ENCODE measurements at places on chromosomes 2 and 18.

DNA sequence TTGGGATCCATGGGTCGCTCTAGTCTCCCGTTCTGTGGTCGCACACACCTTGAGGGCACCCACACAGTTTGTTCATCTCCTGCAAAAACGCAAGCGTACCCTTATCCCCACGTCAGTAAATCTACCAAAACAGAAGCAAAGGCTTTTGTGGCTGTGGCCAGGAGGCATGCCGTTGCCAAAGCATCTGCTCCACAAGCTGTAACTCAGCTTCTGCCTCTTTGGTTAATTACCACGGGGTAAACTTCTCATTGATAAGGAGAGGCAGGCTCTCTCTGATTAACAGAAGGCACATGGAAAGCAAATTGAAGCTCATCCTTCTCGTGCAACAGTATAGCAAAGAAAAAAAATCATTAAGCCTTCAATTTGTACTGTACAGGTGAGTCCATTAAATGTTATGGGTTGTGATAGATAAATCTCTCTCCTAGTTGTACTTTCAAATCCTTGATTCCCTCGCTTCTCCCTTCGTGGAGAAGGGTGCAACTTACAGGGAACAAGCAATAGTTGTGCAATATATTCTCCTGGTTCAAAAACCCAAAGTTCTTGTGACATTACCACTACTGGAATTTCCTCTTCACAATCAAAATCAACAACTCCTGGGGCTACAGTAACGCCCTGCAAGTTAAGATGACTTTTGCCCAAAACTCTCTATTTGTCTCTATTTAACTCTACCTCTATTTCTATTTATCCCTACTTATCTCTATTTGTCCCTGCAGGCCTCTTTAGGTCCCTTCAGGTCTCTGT lies 10.3 kb downstream of the PECR start:
- H3K36me3 ChIP-seq, result peaks cover 14% of the 10 kb centered on the region
- H3K4me1 ChIP-seq, result no peaks in the 10 kb centered on the region
- H3K27me3 ChIP-seq, result no peaks in the 10 kb centered on the region

DNA sequence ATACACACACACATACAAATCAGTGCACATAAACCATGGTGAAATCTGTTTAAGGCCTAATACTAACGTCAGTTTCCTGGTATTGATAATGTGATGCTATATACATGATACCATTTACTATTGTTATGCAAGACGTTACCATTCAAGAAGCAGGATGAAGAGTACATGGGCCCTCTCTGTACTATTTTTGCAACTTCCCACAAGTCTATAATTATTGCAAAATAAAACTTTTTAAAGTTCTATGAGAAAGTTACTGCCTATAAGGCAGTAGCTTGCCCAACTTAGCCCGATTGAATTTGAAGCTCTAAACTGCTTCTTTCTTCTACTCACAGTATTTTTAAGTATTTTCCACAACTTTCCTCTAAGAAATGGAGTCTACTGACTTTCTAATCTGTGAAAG lies 74.0 kb downstream of the BCL2 start:
- H3K27ac ChIP-seq, result peak overlapping the region; percentile 38
- H3K4me1 ChIP-seq, result peaks cover 13% of the 10 kb centered on the region
- no peaks in the 10 kb centered on the region for H3K27me3 ChIP-seq
- H3K4me3 ChIP-seq, result no peak overlapping the region

DNA sequence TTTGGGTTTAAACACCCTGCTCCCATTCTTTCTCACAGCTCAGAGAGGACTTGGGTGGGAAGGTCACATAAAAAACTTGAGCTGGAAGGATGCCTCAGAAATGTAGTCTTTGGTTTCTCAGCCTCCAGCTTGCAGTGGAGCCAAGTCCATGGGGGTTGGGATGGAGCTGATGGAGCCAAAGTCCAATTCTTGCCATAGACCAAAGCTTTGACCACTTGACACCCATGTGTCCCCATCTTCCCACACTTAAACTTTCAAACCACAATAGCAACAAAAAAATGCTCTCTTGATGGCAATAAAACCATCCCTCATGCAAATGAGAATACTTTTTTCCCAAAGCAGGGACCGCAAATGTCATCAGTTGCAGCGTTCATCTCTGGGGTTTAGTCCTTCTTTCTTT lies 14.7 kb upstream of the DAW1 start:
- no peaks in the 10 kb centered on the region for H3K4me1 ChIP-seq
- peaks cover 23% of the 10 kb centered on the region for H3K27me3 ChIP-seq
- no peak for DNase-seq
- no peaks in the 10 kb centered on the region for H3K36me3 ChIP-seq

GRCh38 chr2:192150166-192150565 lies 44.6 kb downstream of the TMEFF2 start:
- peaks cover 31% of the 10 kb centered on the region for H3K4me1 ChIP-seq
- H3K27ac ChIP-seq, result no peak overlapping the region
- no peaks in the 10 kb centered on the region for H3K36me3 ChIP-seq
- H3K27me3 ChIP-seq, result no peaks in the 10 kb centered on the region
- no peak for DNase-seq

DNA sequence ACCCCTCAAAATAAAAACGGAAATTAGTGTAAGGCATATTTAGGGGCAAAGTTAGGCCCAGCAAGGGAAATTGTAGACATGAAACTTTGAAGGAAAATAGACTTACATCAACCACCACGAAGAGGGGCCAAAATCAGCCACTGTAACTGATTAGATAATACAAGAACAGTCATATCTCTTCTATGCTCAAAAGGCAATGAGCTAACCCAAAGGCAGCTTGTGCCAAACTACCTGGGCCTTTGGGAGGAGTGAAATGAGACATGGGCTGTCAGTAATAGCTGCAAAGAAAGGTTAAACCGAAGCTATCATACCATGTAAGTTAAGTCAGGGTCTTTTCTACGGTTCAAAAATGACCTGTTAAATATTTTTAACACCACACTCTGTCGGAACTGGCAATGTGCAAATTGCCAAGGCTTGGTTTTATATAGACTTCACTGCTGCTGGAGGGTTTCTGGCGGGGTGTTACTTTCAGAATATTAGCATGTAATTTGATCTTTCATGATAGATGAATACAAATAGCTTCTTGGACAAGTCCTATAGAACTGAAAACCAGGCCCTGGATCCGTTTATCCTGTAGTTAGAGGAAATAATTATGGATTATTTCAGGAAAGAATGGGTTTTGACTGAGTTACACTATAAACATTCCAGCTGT lies 69.6 kb downstream of the ACVR1 start:
- no peak for DNase-seq
- H3K27ac ChIP-seq, result peak overlapping the region; percentile 1
- no peaks in the 10 kb centered on the region for H3K36me3 ChIP-seq
- no peaks in the 10 kb centered on the region for H3K27me3 ChIP-seq
- peaks cover 69% of the 10 kb centered on the region for H3K4me1 ChIP-seq
- no peak overlapping the region for H3K4me3 ChIP-seq

DNA sequence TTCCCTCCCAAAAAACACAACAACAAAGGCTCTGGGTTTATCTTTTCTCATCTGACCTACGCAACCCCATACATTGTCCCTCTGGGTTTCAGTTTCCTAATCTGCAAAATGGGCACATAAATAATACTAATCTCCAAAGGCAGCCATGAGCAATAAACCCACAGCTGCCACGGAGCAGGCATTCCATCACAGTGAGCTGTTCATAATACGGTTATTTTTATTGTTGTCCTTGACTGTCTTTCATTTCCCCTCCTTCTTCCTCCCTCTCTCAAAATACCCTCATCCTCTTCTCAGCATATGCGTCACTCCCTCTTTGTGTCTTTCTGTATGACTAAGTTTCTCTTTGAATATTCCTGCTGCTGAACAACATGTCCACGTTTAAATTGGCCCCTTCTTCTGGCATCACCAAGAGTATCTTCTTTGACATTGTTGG lies 129.8 kb upstream of the CAB39 start:
- H3K27me3 ChIP-seq, result peaks cover 25% of the 10 kb centered on the region
- H3K4me3 ChIP-seq, result no peak overlapping the region
- H3K36me3 ChIP-seq, result no peaks in the 10 kb centered on the region
- H3K27ac ChIP-seq, result no peak overlapping the region
- no peaks in the 10 kb centered on the region for H3K4me1 ChIP-seq

GRCh38 chr2:235549735-235550377 lies 56.0 kb downstream of the AGAP1 start:
- H3K27ac ChIP-seq, result no peak overlapping the region
- H3K4me3 ChIP-seq, result no peak overlapping the region
- no peak for DNase-seq
- peaks cover 45% of the 10 kb centered on the region for H3K4me1 ChIP-seq

GRCh38 chr2:168424112-168424951 lies 31.7 kb upstream of the CERS6 start:
- H3K27me3 ChIP-seq, result no peaks in the 10 kb centered on the region
- no peaks in the 10 kb centered on the region for H3K36me3 ChIP-seq
- H3K4me3 ChIP-seq, result no peak overlapping the region
- no peak overlapping the region for H3K27ac ChIP-seq

GRCh38 chr2:212451786-212452231 lies 86.8 kb downstream of the ERBB4 start:
- peaks cover 8% of the 10 kb centered on the region for H3K4me1 ChIP-seq
- H3K27ac ChIP-seq, result no peak overlapping the region
- no peak overlapping the region for H3K4me3 ChIP-seq
- no peak for DNase-seq
- no peaks in the 10 kb centered on the region for H3K36me3 ChIP-seq

DNA sequence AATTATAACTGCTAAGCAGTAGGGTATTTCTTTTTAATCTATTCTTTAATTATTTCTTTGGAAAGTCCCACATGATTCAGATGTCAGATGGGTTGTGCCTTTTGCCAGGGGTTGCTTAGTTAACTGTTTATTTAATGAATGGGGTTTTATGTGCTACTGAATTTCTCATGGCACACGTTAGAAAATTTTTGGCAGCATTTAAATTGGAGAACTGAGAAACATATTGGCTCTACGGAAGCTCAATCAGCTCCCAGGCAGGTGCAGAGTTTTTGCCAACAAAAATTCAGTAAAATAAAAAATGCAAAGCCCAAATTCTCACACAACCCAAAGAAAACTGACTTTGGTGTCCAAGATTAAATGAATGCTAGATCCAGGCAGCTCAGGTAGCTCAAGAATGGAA lies 467.2 kb downstream of the NRXN1 start:
- H3K4me1 ChIP-seq, result no peaks in the 10 kb centered on the region
- no peaks in the 10 kb centered on the region for H3K36me3 ChIP-seq
- DNase-seq, result no peak
- no peak overlapping the region for H3K4me3 ChIP-seq
- no peak overlapping the region for H3K27ac ChIP-seq

- H3K27ac ChIP-seq, result no peak overlapping the region
- peak overlapping the region; percentile 53 for H3K4me3 ChIP-seq
- peaks cover 97% of the 10 kb centered on the region for H3K27me3 ChIP-seq
- H3K36me3 ChIP-seq, result no peaks in the 10 kb centered on the region
Measured at GRCh38 chr18:57437402-57437765, 2.2 kb downstream of the ONECUT2 start.

DNA sequence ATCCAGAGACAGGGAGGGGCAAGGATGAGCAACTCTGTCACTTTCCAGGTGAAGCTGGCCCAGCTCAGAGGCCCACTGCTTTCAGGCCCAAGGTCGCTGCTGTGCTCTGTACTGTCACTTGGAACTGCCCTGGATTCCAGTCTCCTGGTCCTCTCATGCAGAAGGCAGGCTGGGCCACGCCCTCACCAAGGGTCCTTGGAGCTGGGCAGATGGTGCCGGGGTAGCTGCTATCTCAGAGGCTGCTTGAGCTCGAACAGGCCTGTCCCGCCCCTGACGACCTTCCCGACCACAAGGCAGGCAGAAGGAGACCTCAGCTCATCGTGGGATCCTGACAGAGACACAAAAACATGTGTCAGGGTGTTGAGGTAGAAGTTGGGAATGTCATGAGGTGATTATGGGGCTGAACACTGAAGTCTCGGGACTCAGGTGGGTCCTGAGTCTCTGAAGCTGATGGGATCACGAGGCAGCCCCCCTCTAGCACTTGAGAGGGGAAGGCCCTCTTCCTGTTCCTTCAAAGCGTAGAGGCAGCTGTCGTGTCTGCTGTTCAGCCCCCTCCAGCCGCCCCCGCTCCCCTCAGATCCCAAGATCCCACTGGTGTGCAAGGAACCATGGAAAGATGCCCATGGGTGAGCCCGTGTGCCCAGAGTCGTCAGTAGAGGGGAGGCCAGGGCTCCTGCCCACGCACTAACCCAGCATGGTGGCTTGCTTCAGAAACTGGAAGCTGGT lies 78.3 kb downstream of the POLR1A start:
- no peak overlapping the region for H3K4me3 ChIP-seq
- peaks cover 55% of the 10 kb centered on the region for H3K36me3 ChIP-seq
- peaks cover 37% of the 10 kb centered on the region for H3K4me1 ChIP-seq
- peak overlapping the region; percentile 86 for H3K27ac ChIP-seq
- no peak for DNase-seq

GRCh38 chr2:232662486-232663260 lies 29.3 kb downstream of the EFHD1 start:
- H3K36me3 ChIP-seq, result no peaks in the 10 kb centered on the region
- H3K4me1 ChIP-seq, result peaks cover 28% of the 10 kb centered on the region
- no peak overlapping the region for H3K4me3 ChIP-seq
- no peaks in the 10 kb centered on the region for H3K27me3 ChIP-seq

GRCh38 chr2:100812116-100812515 lies 7.8 kb upstream of the NPAS2 start:
- peaks cover 49% of the 10 kb centered on the region for H3K4me1 ChIP-seq
- H3K27ac ChIP-seq, result no peak overlapping the region
- no peak for DNase-seq
- H3K27me3 ChIP-seq, result no peaks in the 10 kb centered on the region
- H3K4me3 ChIP-seq, result no peak overlapping the region
- H3K36me3 ChIP-seq, result no peaks in the 10 kb centered on the region

DNA sequence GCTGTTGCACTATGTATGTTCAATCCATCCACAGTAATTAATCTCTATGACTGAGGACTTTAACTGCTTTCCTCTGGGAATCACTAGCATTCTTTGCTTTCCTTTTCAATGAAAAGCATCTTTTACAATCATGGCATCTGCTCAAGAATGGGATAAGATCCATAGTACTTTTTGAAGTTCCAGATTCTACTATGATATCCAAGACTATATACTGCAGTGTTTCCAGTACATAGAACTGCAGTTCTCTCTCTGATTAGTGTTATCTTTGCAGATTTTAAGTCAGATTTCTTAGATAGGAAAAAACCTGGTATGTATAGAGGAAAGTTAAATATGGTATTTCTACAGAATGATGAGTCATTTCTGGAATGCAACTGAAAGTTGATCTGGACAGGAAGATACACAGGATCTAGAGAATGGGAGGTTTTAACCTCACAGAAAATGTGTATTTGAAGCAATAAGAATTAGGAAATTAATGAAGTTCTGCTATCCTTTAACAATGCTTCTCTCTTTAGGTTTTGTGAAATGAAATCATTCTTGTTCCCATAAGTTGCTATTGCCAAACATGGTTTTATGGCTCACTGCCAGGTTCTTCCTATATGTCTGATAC lies 670.7 kb downstream of the ERBB4 start:
- no peak for DNase-seq
- no peak overlapping the region for H3K27ac ChIP-seq
- no peaks in the 10 kb centered on the region for H3K27me3 ChIP-seq
- no peaks in the 10 kb centered on the region for H3K36me3 ChIP-seq
- no peak overlapping the region for H3K4me3 ChIP-seq

GRCh38 chr2:15616429-15616828 lies 24.8 kb downstream of the DDX1 start:
- peaks cover 82% of the 10 kb centered on the region for H3K36me3 ChIP-seq
- H3K4me1 ChIP-seq, result peaks cover 8% of the 10 kb centered on the region
- no peak overlapping the region for H3K4me3 ChIP-seq
- H3K27ac ChIP-seq, result no peak overlapping the region
- H3K27me3 ChIP-seq, result no peaks in the 10 kb centered on the region
- DNase-seq, result no peak
